ENCODE measurements at places on chromosomes 6 and 20.

GRCh38 chr6:69069881-69070280, 434.8 kb downstream of the ADGRB3 start:
- H3K4me3 ChIP-seq = no peak overlapping the region
- H3K27ac ChIP-seq = no peak overlapping the region
- no peaks in the 10 kb centered on the region for H3K36me3 ChIP-seq
- H3K27me3 ChIP-seq = no peaks in the 10 kb centered on the region

DNA sequence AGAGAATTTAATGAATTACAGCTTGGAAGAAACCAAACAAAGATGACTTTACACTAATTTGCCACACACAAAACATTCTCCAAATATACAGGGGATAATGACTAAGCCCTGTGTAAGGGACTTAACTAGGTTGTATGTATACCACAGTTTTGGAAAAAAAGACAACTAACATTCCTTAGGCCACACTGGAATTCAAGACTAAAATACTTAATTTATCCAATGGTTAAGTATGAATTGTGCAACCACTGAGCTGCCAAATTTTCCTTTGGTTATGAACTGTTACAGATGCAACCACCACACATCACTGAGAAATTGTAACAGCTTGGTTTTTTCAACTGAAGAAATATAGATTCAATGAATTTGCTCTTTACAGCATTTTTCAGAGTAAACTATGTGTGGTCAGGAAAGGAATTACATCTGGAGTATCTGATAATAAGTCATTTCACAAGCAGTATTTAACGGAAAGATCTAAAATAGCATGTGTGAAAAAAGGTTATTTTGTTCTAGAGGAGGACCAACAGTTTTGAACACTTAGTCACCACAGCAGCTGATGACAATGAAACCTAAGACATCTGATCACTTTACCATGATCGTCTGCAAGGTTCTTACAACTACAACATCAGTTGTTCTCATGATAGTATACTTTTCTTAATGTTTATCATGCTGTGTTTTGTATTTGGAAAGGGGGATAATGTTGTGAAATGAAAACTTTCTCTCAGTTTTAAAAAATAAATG, 318.8 kb downstream of the BCKDHB start:
- H3K4me3 ChIP-seq = no peak overlapping the region
- DNase-seq = no peak
- no peaks in the 10 kb centered on the region for H3K4me1 ChIP-seq
- H3K36me3 ChIP-seq = peaks cover 16% of the 10 kb centered on the region
- no peaks in the 10 kb centered on the region for H3K27me3 ChIP-seq

DNA sequence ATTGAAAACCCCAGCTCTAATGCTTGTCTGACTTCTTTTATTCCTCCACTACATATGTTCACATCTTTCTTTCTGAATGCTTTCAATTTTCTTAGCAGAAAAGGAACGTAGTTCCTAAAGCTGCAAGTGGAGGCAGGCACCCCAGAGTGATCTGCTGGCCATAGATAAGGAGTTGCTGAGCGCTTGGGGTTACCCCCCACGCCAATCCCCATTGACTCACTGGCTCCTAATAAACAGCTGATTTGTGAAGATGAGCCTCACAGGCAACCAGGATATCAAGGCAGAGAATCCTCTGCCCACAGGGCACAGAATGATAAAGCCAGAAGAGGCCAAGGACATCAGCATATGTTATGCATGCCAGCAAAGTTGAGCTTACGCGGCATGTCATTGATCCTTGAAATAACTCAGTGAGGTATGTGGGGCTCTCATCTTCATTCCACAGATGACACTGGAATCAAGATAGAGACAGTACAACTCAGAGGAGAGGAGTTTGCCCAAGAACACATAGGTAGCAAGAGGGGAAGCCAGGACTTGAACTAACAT, 129.1 kb upstream of the PTPRT start:
- H3K4me3 ChIP-seq = no peak overlapping the region
- no peaks in the 10 kb centered on the region for H3K4me1 ChIP-seq
- H3K36me3 ChIP-seq = no peaks in the 10 kb centered on the region
- H3K27me3 ChIP-seq = no peaks in the 10 kb centered on the region
- DNase-seq = no peak
- H3K27ac ChIP-seq = no peak overlapping the region

DNA sequence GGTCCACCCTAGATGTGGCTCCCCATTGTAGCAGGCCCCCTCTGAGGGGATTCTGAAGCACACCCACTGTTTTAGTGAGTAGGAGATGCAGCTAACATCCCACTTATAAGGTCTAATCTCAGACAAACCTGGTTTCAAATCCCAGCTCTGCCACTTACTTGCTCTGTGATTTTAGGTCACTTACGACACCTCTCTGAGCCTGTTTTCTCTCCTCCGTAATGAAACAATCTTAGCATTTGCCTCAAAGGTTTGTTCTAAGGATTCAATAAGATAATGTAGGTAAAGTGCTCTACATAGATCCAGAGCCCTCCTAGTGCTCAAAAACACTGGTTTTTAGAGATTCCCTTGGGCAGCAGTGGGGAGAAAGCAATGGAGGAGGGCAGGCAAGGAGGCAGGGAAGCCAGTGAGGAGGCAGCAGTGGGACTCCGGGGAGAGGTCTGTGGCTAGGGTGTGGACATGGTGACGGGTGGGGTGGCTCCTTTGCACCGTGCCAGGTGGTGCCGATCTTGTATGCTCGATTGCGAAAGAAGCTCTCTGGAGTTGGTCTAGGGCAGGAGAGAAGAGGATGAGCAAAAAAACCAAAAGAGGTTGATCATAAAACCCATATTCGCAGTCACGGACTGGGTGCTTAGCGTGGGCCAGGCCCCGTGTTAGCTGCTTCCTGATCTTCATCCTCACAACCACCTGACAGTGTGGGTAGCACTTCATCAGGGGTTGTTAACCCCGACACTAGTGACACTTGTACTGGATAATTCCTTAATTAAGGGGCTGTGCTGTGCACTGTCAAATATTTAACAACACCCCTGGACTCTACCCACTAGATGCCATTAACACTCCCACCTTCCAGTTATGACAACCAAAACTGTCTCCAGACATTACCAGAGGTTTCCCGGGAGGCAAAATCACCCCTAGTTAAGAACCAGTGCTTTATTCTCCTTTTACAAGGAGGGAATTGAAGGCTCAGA, 16.8 kb upstream of the PTGIS start:
- H3K36me3 ChIP-seq = peaks cover 1% of the 10 kb centered on the region
- H3K4me3 ChIP-seq = no peak overlapping the region

- no peak overlapping the region for H3K4me3 ChIP-seq
- no peak for DNase-seq
- no peak overlapping the region for H3K27ac ChIP-seq
- no peaks in the 10 kb centered on the region for H3K4me1 ChIP-seq
Observed at GRCh38 chr6:9401960-9402359, 966.6 kb upstream of the SLC35B3 start.

GRCh38 chr6:41353333-41353732, 17.9 kb downstream of the NCR2 start:
- DNase-seq = no peak
- H3K4me3 ChIP-seq = no peak overlapping the region
- peaks cover 1% of the 10 kb centered on the region for H3K27me3 ChIP-seq
- no peak overlapping the region for H3K27ac ChIP-seq
- no peaks in the 10 kb centered on the region for H3K36me3 ChIP-seq
- H3K4me1 ChIP-seq = no peaks in the 10 kb centered on the region

Data from activated CD8-positive, alpha-beta T cell treated with anti-CD3 and anti-CD28 coated beads for 36 hours (primary cell).